Stimulated activated CD4-positive, alpha-beta T cell treated with anti-CD3 and anti-CD28 coated beads, Interleukin-4, amount 100 ng/mL, for 24 hours (primary cell): ENCODE measurements at places on chromosomes 1 and 21.

GRCh38 chr1:11417162-11417561, 61.8 kb upstream of the DISP3 start:
- DNase-seq, result no peak

DNA sequence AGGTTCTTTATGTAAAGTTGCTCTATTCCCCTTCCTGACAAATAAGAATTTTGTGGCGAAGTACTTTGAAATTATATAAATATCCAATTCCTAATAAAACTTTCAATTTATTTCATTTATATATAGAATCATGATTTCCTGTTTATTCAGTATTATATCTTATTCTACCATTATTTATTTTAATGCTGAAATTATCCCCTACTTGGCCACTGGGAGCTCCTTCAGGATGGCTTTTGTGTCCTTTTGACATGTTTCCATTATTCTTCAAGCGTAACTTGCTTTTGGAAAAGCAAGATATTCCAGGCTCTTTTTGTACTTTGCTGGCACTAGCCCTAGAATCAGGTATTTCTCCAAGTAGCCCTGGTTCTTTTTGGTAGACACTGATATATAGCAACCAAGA, 67.2 kb upstream of the CACYBP start:
- no peak for DNase-seq

DNA sequence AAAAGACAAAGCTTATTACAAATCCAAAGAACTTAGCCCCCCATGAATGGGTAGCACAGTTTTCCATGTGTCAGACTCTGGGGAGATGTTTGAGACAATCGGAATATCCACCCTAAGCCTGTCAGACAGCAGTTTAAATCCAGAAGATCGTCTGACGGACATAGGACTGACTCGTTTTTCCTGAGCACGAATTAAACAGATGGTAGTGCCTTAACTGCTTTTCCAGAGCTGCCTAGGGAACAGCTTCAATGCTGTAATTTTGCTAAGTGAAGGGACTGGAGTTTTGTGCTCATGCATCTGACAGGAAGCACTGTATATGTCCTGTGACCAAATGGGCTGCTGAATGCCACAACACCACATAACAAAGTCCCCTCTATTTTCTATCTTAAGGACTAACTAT, 48.6 kb downstream of the PCNX2 start:
- DNase-seq, result no peak

- DNase-seq, result no peak
Observed at GRCh38 chr1:153685544-153686340, 7.3 kb downstream of the NPR1 start.

- DNase-seq, result no peak
Observed at GRCh38 chr1:203619091-203619780, 7.4 kb upstream of the ATP2B4 start.

DNA sequence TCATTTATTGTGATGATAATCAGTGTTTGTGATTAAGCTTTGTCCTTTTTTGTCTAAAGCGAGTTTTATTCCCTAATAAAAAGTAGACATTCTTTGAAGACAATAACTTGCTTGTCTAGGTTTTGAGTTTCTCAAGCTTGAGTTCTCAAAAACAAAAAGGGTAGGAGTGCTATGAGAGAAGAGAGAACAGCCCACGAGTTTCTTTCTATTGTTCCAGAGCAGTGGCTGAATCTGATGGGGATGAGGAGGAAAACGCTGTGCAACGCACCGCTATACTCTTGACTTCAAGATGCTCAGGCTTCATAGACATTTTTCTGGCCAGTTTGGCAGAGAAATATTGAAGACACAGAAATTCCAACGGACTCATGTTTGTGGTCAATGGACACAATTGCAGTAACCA, 669.8 kb upstream of the B3GALT2 start:
- no peak for DNase-seq

- DNase-seq, result no peak
Observed at GRCh38 chr1:110390692-110391245, at the start of gene SLC16A4. TSS of gene SLC16A4 (minus strand) at chr1:110391026. CDS start at chr1:110389323, 1,703 bp downstream.

DNA sequence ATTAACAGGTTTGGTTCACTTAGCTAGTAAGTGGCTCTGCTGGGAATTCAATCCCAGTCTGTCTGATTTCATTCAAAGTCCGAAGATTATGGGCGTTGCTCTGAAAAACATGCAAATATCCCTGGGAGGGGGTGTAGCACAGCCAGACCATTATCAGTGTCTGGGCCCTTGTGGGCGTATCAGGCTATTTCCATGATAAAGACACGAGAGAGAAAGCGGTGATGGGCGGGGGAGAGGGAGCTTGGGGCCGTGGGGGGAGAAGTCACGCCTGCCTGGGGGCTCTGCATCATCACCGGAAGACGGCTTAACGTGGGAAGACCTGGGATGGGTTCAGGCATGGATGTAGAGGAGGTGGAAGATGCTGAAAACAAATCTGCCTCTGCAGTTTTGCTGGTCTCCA, 25.8 kb downstream of the IL6R start:
- DNase-seq, result no peak

- no peak for DNase-seq
Observed at GRCh38 chr1:50735443-50735842, 224.6 kb downstream of the FAF1 start.

- no peak for DNase-seq
Observed at GRCh38 chr1:150836129-150836773, 28.2 kb upstream of the CTSK start.

- no peak for DNase-seq
Observed at GRCh38 chr1:51898090-51898734, 19.7 kb upstream of the NRDC start.

GRCh38 chr1:106688446-106688845, 368.0 kb upstream of the PRMT6 start:
- DNase-seq, result no peak

DNA sequence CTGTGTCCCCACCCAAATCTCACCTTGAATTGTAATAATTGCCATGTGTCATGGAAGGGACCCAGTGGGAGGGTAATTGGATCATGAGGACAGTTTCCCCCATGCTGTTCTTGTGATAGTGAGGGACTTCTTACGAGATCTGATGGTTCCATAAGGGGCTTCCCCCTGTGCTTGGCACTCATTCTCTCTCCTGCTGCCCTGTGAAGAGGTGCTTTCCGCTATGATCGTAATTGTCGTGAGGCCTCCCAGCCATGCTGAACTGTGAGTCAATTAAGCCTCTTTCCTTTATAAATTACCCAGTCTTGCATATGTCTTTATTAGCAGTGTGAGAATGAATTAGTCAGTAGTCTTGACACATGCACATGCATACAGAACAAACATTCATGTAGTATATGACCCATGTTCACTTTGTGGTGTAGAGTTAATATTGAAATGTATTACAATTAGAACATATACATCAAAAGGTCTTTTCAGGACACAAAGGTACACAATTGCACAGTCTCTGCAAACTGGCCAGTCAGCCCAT, 16.9 kb upstream of the IFI16 start:
- peak; percentile 36 for DNase-seq

- DNase-seq, result no peak
Observed at GRCh38 chr1:208431721-208432120, 187.5 kb upstream of the PLXNA2 start.

DNA sequence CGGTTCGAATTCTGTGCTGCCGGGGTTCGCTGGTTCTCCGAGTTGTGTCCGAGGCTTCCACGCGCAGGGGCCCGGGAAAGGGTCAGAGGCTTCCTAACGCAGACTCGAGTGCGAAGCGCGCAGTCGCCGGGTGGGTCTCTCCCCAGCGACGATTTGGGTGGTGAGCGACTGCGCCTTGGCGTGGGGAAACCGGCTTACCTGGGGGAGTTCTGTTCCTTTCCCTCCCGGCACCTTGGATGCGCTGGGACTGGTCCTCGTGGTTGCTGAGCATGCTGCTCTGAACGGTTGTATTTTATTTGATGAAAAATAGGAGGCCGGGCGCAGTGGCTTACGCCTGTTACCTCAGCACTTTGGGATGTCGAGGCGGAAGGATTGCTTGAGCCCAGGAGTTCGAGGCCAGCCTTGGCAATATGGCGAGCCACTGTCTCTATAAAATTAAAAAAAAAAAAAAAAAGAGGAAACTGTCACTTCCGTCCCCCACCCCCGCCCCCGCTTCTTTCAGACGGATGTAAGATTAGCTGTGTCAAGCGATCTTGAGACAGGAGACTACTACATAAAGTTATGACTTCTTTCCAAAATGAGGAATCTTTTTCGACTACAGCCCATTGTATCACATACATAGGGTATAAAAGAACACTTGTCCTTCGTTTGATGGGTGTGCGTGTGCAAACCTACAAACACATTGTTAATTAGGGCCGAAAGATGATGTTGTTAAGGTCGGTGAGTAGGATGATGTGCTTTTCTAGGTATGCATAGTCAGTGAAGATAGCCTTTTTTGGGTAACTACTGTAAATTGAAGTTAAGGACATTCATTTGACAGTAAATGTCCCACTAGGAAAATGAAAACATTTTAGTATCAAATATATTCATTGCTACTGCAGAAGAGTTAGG, at the start of gene CCDC18:
CCDC18 (plus strand) TSS at position 2 of the 891 bp plus-strand sequence. CDS start 2,638 bp downstream, outside the sequence.
- peak; percentile 56 for DNase-seq

DNA sequence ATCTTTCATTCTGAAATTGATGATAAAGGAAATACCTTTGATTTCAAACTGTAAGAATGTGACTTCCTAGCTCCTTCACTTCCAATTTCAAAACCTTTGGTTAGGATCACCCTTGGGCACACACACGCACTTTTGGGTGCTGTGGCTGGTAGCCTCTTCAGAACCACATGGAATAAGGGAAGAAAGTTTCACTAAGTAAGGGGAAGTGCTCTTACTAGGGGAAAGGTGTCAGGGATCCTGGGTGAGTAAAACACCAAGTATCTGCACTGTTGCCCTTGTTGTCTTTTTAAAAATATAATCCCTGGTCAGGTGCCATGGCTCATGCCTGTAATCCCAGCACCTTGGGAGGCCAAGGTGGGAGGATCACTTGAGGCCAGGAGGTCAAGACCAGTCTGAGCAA, 132.4 kb downstream of the SDCCAG8 start:
- no peak for DNase-seq

- DNase-seq, result no peak
Observed at GRCh38 chr1:172650474-172651193, 8.3 kb upstream of the FASLG start.

GRCh38 chr21:42369821-42370220, 3.5 kb upstream of the TFF1 start:
- no peak for DNase-seq

DNA sequence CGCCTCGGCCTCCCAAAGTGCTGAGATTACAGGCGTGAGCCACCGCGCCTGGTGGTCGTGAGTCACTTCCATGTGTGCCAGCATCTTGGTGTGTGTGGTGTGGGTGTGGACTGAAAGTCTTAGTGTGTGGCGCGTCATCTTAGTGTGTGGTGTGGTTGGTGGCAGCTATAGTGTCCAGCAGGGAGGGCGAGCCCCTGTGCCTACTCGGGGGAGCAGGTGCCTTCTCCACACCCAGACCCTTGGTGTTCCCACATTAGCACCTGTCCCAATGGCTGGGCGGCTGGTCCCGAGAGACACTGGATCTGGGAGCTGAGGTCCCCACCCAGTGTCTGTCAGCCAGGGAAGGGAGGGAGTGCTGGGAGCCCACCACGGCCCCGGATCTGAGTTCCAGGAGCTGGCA, 2.8 kb downstream of the SCNN1D start:
- no peak for DNase-seq

DNA sequence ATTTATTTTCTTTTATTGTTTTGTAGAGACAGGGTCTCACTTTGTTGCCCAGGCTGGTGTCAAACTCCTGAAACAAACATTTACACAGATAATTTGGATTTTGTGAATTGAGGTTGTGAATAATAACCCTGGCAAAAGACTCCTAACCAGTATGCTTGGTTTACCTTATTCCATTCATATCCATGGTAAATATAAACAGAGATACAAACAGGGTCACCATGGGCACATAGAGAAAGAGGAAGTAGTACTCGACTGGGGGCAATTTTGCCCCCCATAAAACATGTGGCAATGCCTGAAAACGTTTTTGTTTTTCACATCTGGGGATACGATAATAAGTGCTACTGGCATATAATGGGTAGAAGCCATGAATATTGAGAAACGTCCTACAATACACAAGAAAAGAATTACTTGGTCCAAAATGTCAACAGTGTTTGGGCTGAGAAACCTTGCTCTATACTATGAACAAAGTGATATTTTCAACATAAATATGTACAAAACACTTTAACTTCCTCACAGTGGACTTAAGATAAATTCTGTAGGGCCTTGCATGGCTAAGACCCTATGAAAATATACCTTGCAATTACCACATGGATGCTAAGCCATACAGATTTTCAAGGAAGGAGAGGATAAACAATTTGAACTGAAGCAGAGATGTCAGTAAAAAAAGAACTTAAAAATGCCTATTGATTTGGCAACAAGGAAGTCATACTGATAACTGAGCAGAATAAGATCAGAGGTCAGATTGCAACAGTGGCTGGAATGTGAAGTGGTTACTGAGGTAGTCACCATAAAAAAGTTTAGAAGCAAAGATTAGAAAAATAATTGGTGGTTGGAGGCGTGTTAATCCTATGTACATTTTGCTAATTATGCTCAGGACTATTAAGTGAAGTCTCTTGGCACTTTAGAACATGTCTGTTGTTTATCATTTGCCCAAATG, 27.4 kb upstream of the ASPM start:
- DNase-seq, result no peak

DNA sequence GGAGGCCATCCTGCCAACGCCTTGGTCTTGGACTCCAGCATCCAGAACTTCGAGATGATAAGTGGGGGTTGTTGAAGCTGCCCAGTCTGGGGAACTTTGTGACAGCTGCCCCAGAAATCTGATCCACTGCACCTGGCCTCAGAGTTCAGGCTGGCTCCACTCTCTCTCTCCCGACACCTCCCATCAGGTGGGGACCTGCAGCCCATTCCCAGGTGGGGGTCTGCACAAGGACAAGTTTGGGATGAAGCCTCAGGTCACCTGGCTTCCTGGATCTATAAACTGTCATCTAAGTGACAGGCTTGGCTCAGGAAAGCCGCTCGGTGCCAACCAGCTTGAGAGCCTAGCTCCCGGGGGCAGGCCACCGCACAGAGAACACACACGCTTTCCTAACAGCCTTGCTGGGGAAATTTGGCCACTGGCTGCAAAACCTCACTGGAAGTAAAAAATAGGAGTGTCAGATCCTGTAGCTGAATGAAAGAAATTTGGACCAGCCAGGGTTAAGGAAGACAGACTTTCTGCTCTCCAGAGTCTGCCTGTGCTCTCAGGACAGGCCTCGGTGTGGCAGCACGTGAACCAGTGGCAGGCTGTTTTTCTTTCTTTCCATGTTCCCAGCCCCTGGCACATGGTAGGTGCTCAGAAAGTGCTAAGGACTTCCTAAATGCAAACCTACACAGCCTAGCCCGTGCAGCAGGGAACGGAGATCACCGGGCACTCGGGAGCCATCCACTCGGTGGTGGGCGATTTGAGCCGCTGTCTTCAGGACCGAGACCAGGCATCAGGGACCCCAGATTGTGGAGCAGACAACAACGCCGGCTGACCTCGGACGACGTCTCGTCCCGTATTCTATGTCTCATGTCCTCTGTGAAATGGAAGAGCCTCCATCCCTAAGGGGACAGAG, 42.6 kb upstream of the LBR start:
- no peak for DNase-seq
